ENCODE measurements at places on chromosomes 7 and 10.

GRCh38 chr10:5529702-5530411, 5.1 kb downstream of the CALML3 start:
- DNase-seq: no peak

DNA sequence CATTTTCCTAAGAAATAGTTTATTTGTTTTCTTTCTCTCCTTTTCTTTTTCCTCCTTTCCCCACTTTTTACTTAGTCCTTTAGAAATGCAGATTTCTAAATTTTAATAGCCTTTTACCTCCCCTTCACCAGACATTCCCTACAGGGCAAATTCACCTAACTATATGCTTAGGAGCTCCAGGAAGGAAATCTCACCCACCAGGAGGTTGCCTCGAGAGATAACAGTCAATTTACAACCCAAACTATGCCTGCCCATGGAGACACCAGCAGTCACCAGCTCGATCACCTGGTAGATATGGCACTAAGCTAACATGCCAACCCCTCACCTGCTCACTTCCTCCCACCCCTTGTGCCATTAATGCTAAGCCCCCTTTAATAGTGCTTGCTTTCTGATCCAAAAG, 25.2 kb upstream of the CREB3L2 start:
- DNase-seq: no peak

DNA sequence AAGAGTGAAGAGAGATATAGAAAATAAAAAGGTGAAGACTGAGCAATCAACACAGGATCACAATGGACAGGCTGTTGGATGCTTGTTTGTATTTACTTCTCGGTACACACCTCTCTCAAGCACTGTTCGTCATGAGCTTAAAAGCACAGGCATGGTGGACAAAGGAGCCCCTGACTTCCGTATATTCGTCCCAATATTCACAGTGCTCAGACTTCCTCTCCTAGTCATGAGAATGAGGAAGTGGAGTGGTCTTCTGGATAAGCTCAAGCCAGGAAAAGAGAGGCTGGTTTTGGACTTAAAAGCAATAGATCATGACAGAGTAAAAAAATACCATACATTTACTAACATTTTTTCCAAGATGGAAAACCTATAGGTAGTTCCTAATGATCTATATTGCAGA, 172.5 kb downstream of the SORCS1 start:
- DNase-seq: no peak

GRCh38 chr10:73287441-73287840, 35.0 kb upstream of the MRPS16 start:
- no peak for DNase-seq

GRCh38 chr7:107234436-107234835, 65.6 kb downstream of the HBP1 start:
- no peak for DNase-seq

DNA sequence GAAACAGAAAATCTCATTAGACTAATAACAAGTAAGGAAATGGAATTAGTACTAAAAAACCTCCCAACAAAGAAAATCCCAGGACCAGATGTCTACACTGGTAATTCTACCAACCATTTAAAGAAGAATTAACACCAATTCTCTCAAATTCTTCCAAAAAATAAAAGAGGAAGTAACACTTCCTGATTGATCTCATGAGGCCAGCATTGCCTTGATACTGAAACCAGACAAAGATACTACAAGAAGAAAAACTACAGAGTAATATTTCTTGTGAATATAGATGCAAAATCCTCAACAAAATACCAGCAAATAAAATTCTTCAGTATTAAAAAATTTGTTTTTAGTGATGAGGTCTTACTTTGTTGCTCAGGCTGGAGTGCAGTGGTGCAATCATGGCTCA, 21.3 kb downstream of the GCK start:
- DNase-seq: no peak

DNA sequence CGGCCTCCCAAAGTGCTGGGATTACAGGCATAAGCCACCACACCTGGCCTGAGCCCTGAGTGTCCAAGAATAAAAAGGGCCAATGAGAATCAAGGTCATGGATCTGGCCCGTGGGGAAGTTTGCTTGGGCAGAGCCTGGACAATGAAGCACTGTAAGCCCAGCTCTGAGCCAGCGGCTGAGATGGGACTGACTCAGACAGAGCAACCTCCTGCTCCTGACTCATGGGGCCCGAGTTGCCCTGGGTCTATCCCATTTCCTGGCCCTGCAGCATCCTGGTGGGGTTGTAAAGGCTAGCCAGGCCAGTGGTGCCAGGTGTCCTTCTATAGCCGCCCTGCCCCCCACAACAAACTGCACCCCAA, 5.2 kb upstream of the MYH16 start:
- DNase-seq: peak; percentile 86

GRCh38 chr7:90485734-90486316, 16.4 kb downstream of the PTTG1IP2 start:
- no peak for DNase-seq

GRCh38 chr10:132826524-132827422, 40.8 kb upstream of the NKX6-2 start:
- no peak for DNase-seq

DNA sequence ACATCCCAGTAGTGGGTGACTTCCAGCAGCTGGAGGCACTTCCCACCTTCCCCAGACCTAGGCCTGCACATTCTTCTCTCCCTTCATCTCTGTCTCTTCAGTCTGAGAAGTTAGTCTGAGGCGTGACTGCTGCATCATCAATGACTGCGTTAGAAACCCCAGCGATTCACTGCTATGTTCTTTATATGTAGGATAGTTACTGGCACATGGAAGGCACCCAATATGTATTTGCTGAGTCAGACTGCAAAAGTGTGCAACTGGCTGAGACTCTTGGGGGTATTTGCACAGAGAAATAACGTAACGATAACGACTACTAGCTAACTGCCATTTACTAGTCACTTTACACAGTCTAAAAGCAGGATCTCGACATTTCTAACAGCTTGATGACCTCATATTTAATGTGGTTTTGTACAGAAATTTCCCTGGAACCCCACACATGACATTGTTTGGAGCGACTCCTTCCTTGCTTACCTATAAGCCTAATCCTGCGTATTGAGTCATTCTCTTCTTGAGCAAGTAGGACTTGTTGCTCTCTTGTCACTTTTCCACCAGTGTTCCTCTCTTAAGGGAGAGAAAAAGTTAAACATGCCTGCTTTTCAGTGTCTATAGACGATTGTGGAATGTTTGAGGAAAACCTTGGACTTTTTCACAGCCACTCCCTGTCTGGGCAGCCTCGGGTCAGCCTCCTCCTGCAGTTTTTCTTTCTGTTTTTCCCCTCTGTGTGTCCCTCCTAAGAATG, 45.5 kb downstream of the THNSL1 start:
- DNase-seq: peak; percentile 50

DNA sequence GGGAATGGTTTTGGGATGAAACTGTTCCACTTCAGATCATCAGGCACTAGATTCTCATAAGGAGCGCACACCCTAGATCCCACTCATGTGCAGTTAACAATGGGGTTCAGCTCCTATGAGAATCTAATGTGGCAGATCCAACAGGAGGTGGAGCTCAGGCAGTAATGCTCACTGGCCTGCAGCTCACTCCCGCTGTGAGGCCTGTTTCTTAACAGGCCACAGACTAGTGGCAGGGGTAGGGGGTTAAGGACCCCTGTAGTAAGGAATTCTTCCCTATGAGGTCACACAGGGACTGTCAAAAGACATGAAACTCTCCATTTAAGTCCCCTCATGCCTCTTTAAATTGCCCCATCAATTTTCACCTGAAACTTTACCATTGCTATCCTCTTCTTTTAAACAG, 8.0 kb downstream of the HGF start:
- DNase-seq: no peak

GRCh38 chr10:118045837-118046394, 825 bp downstream of the RAB11FIP2 start:
- peak; percentile 1 for DNase-seq

DNA sequence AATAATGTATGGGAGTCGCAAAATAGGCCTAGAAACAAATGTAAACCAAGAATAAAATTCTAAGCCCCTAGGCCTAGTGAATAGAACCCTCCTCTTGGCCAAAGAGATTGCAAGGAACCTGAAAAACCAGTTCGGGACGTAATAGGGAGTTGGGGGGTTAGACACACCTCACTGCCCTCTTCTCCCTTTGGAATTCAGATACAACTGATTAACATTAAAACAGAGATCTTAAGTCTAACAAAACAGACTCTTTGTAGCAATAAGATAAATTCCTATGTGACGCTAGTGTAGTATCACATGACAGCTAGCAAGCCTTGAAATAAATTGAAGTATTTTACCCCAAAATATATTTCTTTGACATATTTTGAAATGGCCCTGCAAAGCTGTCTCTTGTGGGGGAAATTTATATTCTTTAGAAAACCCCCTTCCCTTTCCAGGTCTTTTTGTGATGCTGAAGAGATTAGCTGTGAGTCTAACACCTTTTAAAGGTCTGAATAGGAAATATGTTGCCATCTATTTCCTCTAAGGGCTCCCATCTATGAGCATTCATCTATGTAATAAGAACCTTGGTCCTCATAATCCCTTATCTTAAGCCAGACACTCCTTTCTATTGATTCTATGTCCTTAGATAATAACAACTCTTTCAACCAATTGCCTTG, 623.4 kb upstream of the NRG3 start:
- DNase-seq: no peak

- DNase-seq: no peak
These were observed 1.6 kb downstream of the EMX2 start for GRCh38 chr10:117544004-117544701.

GRCh38 chr10:108036265-108036664, 871.8 kb upstream of the SORCS1 start:
- no peak for DNase-seq

GRCh38 chr10:119006451-119007210, 22.9 kb upstream of the NANOS1 start:
- peak; percentile 85 for DNase-seq

- DNase-seq: no peak
These were observed 724.5 kb upstream of the POT1 start for GRCh38 chr7:125654076-125654475.

- no peak for DNase-seq
These were observed 109.0 kb downstream of the JCAD start for GRCh38 chr10:29950391-29950790.

DNA sequence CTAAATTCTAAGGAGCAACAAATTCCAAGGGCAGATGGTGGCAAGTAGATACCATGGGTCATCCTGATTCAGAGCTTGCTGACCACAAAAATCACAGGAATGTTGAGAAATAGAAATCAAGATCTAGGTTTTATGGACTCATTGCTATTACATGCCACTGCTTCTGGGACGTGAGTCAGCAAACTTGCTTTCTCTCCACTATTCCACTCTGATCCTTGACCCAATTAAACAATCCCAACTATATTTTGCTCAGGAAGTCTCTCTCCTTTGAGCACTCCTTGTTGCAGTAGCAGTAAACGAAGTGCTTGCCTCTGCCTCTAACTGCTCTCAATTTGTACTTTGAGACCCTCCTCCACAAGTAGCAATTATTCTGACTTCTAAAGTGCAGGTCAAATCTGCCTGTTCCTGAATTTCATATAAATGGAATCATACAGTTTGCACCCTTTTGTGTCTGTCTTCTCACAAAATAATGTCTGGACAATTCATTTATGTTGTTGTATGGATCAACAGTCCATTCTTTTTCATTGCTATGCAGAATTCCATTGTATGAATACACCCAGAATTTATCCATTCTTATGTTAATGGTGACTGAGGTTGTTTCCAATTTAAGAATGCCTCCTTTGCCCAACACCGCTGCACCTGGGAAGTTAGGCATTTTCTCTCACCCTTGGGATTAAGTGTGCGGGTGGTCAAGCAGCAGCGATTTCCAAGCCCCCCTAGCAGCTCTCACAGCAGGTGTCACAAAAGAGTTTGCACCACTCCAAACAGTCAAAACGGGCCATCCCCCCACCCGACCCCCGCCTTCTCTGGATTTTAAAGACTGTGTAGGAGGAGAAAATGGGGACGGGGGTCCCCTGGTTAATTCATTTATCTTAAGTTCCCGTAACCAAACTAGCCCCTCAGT, 35.9 kb downstream of the ACSM6 start:
- peak; percentile 97 for DNase-seq

All from NCI-H226 (cell line).